ENCODE measurements at places on chromosomes 13 and 19. TPM values are rescaled to one million over a fixed set of nuclear protein-coding genes. Genes with fewer than 3 reads are reported as not detected.

- DNase-seq: no peak
Observed at GRCh38 chr13:40206241-40207000, 460.0 kb downstream of the FOXO1 start.

GRCh38 chr19:1526979-1527649 lies 3.2 kb downstream of the PLK5 start:
- DNase-seq: no peak

Gene KL
- 7.0 TPM for total RNA-seq

Gene HSH2D
- total RNA-seq: 0.22 TPM

GRCh38 chr13:79671420-79671819 lies 190.5 kb downstream of the NDFIP2 start:
- no peak for DNase-seq

Gene NR2F6
- total RNA-seq: 45.6 TPM

- no peak for DNase-seq
Observed at GRCh38 chr19:31444931-31445330, 95.7 kb upstream of the TSHZ3 start.

GRCh38 chr19:12867120-12868099 lies 13.8 kb downstream of the DNASE2 start:
- DNase-seq: no peak
